H7 (cell line): ENCODE measurements at places on chromosomes 7 and 10.

GRCh38 chr7:29684787-29685650 lies 121.3 kb upstream of the WIPF3 start:
- DNase-seq, result peak; percentile 77

DNA sequence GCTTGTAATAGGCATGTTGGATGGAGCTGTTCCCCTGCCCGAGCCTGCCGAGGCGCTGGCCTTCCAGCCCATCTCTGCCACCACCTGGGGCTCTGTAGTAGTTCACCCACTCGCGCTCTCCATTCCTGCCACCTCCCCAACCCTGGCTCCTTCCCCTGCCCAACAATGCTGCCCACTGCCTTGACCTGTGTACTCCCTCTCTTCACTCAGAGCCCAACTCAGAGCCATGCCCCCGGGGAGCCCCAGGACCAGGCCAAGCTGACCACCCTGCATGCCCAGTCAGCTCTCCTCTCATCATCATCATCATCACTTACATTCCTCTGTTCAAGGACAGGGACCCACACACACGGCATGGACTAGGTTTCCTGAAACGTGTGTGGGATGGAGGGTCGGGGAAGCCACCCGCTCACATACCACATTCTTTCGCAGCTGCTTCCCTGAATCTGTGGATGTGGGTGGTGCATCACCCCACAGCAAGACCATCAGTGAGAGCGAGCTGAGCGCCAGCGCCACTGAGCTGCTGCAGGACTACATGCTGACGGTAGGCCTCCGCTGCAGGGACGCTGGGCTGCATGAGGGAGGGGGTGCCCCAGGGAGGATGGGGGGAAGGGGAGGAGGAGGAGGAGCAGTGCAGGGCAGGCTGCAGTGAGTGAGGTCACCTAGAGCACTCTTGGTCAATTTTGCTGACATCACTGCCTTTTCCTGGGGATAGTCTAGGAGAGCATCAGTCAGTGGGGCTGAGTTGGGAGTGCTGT lies 15.6 kb downstream of the NACAD start:
- DNase-seq, result peak; percentile 73

DNA sequence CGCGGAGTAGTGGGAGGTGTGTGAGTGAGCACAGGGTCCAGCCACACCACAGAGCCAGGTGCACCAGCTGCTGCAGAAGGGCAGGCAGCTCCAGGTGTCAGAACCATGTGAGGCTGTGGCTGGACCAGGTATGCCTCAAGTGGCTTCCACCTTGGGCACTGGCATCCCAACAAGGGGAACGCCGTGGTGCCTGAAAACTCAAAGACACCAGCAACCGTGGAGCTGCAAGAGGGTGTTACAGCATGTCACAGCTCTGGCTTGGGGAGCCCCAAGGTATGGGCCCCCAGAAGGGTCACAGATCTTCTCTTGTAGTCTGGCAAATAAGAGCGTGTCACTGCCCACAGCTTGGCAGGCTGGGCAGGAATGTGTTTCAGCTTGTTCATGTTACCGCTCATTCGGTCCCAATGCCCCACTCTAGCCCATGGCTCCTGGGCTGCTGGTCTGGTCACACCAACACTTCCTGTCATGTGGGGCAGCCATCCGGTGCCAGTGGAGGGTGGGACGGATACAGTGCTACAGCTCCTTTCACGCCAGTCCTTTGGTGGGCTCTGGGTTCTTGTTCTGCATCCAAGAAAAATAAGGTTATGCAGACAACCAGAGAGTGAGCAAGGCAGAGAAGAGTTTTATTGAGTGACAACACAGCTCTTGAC lies 29.8 kb downstream of the STRA8 start:
- no peak for DNase-seq

- DNase-seq, result no peak
Measured at GRCh38 chr7:47361746-47362215, 220.1 kb downstream of the TNS3 start.

- DNase-seq, result no peak
Measured at GRCh38 chr10:4671451-4672145, 154.4 kb upstream of the AKR1E2 start.

DNA sequence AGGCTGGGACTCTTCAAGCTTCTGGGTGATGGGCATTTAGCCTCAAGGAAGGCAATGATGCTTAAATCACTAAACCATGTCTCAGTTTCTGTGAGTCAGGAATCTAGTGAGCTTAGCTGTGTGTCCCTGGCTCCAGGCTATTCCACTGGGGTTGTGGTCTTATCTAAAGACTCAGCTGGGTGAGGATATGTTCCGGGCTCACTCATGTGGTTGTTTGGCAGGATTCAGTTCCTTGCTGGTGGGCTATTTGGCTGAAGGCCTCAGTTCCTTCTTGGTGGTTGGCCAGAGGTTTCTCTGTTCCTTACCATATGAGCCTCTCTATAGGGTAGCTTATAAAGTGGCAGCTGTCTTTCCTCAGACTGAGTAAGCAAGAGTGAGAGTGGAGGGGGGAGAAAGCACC lies 12.0 kb downstream of the EVX1 start:
- DNase-seq, result no peak

GRCh38 chr10:50152792-50153272 lies 85.1 kb downstream of the WASHC2A start:
- peak; percentile 45 for DNase-seq

DNA sequence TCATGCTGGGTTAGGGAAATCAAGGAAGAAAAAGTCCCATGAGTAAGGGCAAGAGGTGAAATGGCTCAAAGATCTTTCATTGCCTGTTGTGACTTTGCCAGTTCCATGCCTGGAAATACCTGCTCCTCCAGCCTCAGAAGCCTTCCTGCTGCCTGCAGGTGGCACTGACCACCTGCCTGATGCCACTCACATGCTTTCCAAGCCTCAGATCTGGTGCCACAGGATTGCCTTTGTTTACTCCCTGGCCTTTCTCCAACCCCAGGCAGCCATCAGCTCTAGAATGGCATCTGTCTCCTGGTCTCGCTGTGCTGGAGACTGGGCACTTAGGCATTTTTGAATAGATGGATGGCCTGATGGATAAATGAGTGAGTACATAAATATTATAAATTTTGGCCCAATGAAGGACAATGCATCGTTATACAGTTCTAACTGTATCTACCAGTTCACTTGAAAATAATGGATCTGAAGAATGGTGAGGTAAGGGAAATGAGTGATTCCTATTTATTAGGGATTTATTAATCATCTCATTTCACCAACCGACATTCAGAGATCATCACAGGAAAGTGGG lies 657.2 kb downstream of the INHBA start:
- DNase-seq, result peak; percentile 23

DNA sequence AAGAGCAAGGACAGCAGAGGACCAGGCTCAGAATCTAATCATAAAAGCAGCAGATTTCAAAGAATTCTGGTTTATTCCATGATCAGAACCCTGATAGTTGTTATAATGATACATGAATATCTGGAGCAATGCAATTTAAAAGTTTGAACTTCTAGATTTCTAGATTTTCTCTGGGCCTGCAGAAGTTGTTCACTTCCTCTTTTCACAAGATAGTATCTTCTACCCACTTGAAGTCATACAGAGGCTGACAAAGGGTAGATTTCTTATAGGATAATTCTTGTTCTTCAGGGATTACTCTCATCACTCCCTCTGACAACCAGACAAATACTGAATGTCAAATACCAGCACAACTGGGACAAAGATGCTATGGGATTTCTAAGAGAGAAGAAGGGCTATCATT lies 320.0 kb upstream of the ETV1 start:
- DNase-seq, result no peak

DNA sequence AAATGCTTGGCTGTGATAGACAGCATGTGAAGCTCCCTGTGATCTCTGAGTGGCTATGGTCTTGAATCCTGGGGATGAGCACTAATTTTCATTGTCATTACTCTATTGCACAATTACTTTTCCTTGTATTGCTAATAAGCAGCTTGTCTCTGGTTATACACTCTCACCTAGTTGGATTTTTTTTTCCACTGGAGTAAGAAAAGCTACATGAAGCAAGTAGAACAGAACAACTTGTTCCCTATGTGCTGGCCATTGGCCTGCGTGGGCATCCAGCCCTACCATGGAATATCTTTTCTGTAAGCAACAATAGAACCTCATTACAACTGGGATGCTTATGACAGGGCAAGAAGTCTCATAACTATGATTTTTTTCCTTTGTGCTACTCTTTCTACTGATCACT lies 807.4 kb downstream of the TNS3 start:
- no peak for DNase-seq

GRCh38 chr10:31605861-31606525 lies 287.0 kb downstream of the ZEB1 start:
- DNase-seq, result no peak

GRCh38 chr7:82449910-82450309 lies 6.3 kb upstream of the CACNA2D1 start:
- DNase-seq, result no peak

DNA sequence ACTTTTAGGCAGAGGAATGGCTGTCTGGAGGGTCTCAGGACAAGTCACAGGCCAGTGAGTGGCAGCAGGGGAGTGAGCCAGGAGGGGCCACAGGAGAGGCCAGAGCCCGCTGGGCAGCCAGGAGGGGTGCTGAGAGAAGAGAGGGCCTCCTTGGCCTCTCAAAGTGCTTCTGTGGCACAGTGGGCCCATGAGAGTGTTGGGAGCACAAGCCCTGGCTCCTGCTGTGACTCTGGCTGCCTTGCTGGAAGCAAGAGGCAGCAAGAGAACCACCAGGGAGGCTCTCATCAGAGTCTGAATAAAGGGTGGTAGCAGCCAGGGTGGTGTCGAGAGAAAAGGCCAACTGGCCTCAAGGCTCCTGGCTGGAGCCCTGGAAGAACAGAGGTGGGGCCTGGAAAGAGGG lies 91.1 kb downstream of the VOPP1 start:
- DNase-seq, result no peak

DNA sequence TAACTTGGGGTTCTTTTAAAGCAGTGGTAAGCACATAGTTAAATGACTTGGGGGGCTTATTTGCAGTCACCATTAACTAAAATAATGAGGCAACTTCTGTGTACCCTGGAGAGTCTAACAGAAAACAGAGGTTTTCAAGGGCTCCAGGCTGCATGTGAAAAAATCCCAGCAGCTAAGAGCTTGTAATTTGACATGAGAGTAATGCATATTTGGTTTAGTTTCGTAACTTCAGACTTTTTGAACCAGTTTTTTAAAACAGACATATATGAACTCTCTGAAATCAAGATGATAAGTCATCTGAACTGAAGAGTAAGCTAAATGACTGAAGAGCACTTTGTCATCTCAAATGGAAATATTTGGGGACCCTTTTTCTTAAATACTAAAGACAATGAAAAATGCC lies 40.2 kb upstream of the IFRD1 start:
- no peak for DNase-seq

DNA sequence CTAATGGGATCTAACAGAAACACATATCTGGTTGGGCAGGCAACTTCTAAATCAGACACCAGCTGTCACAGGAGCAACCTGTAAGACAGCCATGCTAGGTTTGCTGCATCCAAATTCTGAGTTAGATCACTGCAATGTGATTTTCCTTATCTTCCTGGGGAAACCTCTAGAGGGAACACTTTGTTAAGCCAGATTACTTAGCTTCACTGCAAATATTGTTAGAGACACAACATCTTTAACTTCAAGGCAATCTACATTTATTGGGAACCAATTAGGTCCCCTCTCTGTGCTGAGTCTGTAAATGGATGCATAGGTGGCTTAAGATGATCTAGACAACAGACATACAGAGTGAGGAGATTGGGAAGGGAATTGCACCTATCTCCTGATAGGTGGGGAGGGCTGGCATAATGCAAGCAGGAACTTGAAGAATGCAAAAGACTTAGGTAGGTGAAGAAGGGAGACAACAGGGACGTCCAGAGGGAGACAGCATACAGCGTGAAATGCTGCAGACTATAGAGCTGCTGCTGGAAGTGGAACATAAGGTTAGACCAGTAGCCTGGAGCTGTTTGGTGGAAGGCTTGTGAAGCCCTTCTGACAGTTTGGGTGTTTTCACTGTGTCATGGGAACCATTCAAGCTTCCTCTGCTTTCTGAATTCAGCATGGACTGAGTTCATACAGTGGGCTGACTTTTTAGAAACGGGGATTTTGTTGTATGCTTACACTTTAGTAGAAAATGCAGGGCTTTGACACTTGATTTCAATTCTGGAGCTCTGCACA lies 109.8 kb upstream of the ELMO1 start:
- DNase-seq, result no peak

- DNase-seq, result peak; percentile 2
Measured at GRCh38 chr7:148058092-148058491, 532.5 kb upstream of the C7orf33 start.

- no peak for DNase-seq
Measured at GRCh38 chr10:35992107-35992506, 350.0 kb upstream of the FZD8 start.

DNA sequence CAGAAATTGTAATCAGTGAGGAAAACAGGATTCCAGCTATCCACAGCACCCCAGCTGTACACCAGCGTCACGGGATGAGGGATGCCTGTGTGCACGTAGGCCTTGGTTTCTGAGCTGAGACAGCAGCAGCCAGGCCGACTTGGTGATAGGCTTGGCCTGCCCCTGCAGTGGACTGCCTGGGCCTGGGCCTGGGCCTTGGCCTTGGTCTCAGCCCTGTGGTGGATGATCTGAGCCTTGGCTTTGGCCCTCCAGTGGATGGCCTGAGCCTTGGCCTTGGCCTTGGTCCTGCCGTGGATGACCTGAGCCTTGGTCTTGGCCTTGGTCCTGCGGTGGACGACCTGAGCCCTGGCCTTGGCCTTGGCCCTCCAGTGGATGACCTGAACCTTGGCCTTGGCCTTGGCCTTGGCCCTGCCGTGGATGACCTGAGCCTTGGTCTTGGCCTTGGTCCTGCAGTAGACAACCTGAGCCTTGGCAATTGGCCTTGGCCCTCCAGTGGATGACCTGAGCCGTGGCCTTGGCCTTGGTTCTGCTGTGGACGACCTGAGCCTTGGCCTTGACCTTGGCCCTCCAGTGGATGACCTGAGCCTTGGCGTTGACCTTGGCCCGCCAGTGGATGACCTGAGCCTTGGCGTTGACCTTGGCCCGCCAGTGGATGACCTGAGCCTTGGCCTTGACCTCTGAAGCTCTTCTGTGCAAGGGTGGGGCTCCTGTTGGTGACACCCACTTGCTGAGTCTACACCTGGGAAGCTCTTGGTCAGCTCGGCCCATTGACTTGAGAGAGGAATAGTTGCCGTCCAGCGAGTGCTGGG lies 93.8 kb downstream of the CUX1 start:
- no peak for DNase-seq

DNA sequence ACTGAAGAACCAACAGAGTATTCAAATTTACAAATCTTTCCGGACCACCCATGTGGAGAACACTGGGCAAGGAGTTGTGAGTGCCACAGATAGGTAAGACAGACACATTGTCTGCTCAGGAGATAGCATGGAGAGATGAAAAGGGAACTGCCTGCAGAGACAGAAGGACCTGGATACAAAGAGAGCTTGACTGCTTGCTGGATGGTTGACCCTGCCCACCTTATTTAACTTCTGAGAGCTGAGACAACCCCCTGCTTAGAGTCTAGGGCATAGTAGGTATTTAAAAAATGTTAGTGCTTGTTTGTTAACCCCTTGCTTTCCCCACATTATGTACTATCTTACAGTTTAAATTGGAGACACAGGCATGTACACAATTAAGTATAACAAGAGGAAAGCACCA lies 314.1 kb downstream of the THSD7A start:
- DNase-seq, result peak; percentile 13
